ENCODE measurements at places on chromosomes 4 and X.

- DNase-seq: no peak
Observed at GRCh38 chr4:103012551-103012950, 7.0 kb downstream of the SLC9B1 start.

DNA sequence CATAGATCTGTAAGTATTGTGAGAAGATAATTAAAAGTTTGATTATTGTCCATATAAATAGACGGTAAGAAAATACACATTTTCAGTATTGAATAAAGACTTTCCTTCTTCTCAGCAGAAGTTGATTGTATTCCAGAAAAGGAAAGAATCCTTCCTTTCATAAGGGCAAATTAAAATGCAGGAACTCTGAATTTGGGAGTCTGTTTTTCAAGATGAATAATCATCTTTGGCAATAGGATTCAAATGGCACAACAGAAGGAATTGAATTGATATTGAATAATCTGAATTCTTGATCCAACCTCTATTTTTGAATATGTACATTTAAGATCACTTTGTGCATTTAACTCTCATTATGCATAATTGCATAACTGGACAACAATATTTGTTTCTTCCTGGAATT is 149.3 kb downstream of the DMD start:
- DNase-seq: no peak

GRCh38 chrX:130578906-130579305 is 177.1 kb downstream of the RBMX2 start:
- DNase-seq: no peak

DNA sequence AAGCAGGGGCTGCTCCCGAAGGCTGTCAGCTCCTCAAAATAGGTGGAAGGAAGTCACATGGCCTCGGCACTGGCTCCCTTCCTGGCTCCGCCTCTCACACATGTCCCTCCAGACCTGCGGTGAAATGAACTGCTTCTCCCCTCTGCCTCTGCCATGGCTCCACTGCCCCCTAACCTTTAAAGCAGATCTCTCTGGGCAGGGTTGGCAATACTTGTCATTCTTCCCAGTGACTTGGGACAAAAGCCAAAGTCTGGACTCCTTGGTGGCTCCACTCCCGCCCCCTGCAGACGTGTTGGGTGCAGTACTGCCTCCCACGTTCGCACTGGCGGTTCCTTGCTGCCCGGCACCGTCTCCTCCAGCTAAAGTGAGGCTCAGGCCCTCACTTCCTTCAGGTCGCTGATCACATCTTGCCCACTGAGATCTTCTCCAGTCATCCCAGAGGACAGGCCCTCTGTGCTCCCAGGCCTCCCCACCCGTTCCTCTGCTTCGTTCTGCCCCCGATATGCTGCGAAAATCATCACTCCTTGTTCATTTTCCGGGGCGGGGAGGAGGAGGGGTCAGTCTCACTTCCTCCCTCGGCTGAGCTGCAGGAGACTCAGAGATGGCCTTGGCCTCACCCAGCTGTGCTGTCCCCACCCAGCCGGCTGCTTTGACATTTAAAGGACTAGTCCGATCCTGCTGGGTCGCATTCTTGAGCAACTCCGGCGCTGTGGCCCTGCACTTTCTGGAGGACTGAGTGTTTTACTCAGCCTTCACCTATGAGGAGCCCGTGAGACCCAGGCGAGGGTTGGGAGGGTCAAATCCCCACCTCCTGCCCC is 97.4 kb downstream of the PHKA2 start:
- DNase-seq: no peak

DNA sequence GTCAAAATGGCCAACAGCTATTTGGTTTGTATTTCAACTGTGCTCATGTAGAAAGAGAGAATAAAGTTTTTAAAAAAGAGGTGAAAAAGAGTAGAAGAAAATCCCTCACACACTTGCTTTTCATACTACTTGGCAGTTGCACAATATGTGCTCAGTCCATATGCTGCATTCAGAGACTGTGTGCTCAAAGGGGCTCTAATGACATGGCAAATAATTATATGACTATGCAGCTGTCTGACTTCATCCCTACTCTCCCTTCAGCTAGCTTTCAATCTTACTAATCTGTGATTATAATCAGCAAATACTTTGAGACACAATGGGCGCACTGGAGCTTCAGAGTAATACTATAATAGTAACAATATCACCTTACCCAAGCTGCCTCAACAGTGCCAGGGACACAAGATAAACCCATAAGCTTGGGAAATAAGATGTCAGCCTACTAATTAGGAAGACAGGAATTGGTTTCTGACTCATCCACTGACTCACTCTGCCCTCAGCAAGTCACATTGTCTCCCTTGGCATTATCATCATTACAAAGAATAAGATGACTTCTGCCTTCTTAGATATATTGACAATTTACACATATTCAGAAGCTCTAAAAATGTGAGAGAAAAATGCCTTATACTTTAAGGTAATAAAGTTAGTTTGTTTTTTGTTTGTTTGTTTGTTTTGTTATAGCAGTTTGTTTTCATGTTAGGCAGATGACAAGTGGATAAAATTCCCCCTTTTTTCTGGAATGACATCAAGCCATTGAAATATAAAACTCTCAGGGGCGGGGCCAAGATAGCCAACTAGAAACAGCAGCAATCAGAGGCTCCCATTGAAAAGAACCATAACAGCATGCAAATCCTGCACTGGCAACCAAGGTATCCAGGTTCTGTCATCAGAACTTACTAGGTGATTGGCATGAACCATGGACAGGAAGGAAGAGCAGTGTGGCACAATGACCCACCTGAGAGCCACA is 311.6 kb downstream of the FAM133A start:
- no peak for DNase-seq

- no peak for DNase-seq
Observed at GRCh38 chr4:185708348-185708747, 103.6 kb downstream of the SORBS2 start.

GRCh38 chr4:17930256-17930655 is 91.3 kb downstream of the LCORL start:
- no peak for DNase-seq

DNA sequence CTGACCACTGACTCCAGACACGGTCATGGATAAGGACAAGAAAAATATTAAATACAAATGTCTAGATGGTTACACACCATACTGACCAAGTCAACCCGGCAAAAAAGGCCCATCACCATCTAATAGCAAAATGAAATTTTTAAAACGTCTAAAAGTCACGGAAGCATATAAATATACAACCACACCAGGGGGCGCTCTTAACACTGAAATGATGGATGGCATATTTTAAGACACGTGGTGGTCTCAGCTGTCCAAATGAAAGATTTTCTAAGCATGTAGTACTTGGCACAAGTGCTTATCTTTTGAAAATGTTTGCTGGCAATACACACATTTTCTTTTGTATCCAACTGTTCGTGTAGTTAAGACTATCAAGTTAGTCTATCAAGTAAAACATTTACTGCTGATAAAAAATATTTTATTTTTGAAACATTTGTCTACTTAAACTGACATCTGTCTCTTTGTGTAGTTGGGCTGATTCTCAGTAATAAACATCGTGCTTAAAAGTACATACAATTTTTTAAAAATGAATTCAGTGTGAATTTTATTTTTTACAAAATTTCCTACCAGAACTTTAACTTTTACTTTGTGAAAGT is 64.6 kb downstream of the COX7B2 start:
- DNase-seq: no peak

DNA sequence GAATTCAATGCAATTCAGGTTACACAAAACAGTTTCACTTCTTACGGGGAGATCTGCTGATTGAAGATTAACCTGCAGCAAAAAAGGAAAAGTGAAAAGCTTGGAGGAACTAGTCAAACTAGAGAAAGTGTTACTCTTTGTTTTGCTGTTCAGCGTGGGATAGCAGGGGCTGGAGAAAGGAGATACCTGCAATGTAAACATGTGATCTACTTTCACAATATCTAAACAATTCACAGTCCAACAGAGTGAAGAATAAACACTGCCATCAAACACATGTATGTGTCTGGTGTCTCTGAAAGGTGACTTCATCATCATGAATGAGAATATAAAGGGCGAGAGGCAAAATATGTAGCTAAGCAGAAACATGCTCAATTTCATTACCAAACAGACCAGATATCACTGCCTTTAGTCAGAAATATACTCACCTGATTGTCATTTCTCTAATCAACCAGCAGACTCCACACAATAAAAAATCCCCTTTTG is 26.4 kb downstream of the NIPAL1 start:
- DNase-seq: no peak

- no peak for DNase-seq
Observed at GRCh38 chr4:147981305-147981704, 249.4 kb downstream of the ARHGAP10 start.

- DNase-seq: no peak
Observed at GRCh38 chr4:108139089-108139488, 29.6 kb downstream of the LEF1 start.

DNA sequence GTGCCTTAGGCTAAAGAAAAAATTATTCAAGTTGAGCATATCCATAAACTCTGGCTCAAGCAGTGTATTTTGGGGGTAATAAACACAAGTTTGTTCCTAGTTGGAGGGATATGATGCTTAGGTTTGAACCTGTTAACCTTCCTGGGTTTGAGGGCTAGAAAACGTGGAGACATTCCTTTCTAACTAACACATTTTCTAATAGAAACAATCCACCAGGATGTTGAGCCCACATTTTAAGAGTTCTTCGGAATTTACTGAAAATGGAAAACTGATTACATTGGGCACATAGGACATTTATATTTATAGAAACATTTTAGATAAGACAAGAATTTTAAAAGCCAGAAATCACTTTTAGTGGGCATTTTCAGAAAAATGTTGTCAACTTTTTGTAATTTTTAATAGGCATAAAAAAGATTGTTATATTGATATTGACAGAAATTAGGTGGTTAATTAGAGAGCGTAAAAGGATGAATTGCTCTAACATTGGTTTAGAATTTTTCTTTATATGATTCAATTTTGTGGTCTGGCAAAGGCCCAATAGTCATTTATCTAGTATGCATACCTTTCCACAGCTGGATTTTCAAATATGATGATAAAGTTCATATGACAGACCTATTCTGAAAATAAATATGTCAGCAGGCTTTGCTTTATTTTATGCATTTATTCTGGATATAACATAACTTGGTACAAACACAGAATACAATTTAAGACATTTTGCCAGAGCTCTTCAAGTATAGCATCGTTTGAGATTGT is 49.2 kb downstream of the CEP44 start:
- DNase-seq: no peak
